PC-3 (cell line): ENCODE measurements at places on chromosomes 16 and 17. TPM values are rescaled to one million over a fixed set of nuclear protein-coding genes. Genes with fewer than 3 reads are reported as not detected.
A peak's percentile ranks its signal among the peaks of the same experiment; 100 is the strongest.

GRCh38 chr16:51035711-51036110 lies 115.4 kb downstream of the SALL1 start:
- no peak overlapping the region for H3K4me3 ChIP-seq
- DNase-seq, result no peak
- no peaks in the 10 kb centered on the region for H3K36me3 ChIP-seq
- no peaks in the 10 kb centered on the region for H3K4me1 ChIP-seq
- H3K27me3 ChIP-seq, result no peaks in the 10 kb centered on the region
- no peak overlapping the region for H3K27ac ChIP-seq

DNA sequence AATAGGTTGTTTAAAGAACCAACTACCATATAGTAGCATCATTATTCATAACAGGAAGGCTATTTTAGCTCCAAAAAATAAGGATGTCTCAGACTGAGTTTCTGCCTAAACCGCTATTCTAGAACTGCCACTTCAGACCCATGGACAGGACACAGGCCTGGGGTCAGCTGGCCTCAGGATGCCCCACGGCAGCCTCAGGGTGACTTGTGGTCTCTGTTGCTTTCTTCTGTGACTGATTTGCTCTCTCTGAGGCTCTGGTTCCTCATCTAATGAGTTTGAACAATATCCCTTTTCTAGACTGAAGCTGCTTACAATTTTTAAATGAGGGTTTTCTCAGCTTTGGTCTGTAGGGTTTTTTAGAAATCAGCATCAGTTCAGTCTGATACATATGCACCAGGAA lies 31.8 kb upstream of the IRF8 start:
- no peak for DNase-seq
- H3K36me3 ChIP-seq, result no peaks in the 10 kb centered on the region
- H3K4me1 ChIP-seq, result no peaks in the 10 kb centered on the region
- no peak overlapping the region for H3K27ac ChIP-seq
- peaks cover 44% of the 10 kb centered on the region for H3K27me3 ChIP-seq
- no peak overlapping the region for H3K4me3 ChIP-seq

DNA sequence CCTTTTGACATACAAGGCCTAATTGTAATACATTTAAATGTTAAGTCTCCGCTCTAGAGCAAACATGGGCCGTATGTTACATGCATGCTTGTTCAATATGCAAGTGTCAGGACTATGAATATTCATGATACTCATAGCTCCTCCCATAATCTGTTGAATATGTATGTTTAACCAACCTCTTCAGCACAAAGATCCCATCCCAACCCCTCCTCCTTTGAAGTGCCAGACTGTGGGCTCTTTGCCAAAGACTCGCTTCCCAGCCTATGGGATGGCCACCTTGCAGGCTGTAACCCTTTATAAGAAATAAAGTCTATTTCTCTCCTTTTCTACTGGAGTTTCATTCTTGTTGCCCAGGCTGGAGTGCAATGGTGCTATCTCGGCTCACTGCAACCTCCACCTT lies 156.2 kb downstream of the ABCC12 start:
- no peaks in the 10 kb centered on the region for H3K36me3 ChIP-seq
- H3K27me3 ChIP-seq, result no peaks in the 10 kb centered on the region
- no peak for DNase-seq
- no peak overlapping the region for H3K4me3 ChIP-seq
- H3K4me1 ChIP-seq, result no peaks in the 10 kb centered on the region

GRCh38 chr16:10729104-10730048 lies 14.3 kb upstream of the NUBP1 start:
- peak overlapping the region; percentile 13; the same call in 1 of the 2 replicates for H3K4me3 ChIP-seq
- H3K4me1 ChIP-seq, result peaks cover 7% of the 10 kb centered on the region
- no peak overlapping the region for H3K27ac ChIP-seq
- no peaks in the 10 kb centered on the region for H3K27me3 ChIP-seq

- no peaks in the 10 kb centered on the region for H3K36me3 ChIP-seq
- H3K27me3 ChIP-seq, result no peaks in the 10 kb centered on the region
- DNase-seq, result peak; percentile 29
- peaks cover 19% of the 10 kb centered on the region for H3K4me1 ChIP-seq
- peak overlapping the region; percentile 61 for H3K27ac ChIP-seq
- H3K4me3 ChIP-seq, result no peak overlapping the region
Observed at GRCh38 chr17:55570391-55570790, 59.1 kb upstream of the SMIM36 start.

Gene ACSM5
- not detected in 2 replicates for total RNA-seq

Gene NRN1L
- not detected in 2 replicates for total RNA-seq

Gene AATK
- total RNA-seq, result 1.1 and 1.7 TPM in 2 replicates

Gene FN3KRP
- total RNA-seq, result 32.9 and 37.4 TPM in 2 replicates

- no peak overlapping the region for H3K4me3 ChIP-seq
- no peak overlapping the region for H3K27ac ChIP-seq
- H3K4me1 ChIP-seq, result no peaks in the 10 kb centered on the region
- no peaks in the 10 kb centered on the region for H3K36me3 ChIP-seq
Observed at GRCh38 chr16:81817789-81818567, 38.9 kb downstream of the PLCG2 start.

DNA sequence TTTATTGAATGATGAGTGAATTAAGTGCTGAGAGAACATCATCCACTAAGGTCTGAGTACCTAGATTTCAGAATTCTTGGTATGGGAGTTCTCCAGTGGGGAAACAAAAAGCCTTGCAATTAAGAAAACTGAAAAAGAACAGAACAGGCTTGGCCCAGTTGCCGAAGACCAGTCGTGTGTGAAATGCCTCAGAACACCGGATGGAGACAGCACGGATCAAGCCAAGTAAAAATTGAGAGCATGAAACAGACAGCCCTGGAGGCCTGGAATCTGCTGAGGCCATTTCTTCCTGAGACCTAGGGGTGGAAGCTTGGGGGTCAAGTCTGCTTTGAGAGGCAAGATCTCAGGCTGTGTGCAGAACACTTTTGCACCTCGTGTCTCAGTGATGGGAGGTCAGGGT lies 43.3 kb downstream of the GRIN2A start:
- no peak for DNase-seq
- H3K27me3 ChIP-seq, result 0 out of 2 replicates have a peak, but pooled peaks cover 24% of the 10 kb centered on the region
- no peak overlapping the region for H3K27ac ChIP-seq
- H3K4me1 ChIP-seq, result no peaks in the 10 kb centered on the region

DNA sequence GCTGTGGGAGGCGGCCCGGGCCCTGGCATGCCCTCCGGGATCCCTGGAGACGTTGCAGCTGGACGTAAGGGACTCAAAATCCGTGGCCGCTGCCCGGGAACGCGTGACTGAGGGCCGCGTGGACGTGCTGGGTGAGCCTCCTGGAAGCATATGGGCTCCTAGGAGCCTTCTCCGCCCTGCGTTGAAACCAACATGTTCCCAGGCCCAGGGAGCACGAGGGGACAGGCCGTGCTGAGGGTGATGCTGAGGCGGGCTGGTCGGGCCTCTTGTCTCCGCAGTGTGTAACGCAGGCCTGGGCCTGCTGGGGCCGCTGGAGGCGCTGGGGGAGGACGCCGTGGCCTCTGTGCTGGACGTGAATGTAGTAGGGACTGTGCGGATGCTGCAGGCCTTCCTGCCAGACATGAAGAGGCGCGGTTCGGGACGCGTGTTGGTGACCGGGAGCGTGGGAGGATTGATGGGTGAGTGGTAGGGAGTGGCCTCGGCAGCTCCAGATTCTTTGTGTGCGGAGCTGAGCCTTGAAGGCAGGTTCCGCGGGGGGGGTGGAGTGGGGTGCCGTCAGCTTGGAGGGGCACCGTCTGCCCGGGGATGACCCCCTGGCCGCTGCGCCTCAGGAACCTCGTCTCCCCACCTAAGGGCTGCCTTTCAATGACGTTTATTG lies 567 bp downstream of the HSD17B1 start:
- H3K4me1 ChIP-seq, result peaks cover 8% of the 10 kb centered on the region; the same call in 1 of the 2 replicates
- no peaks in the 10 kb centered on the region for H3K36me3 ChIP-seq
- no peaks in the 10 kb centered on the region for H3K27me3 ChIP-seq
- H3K27ac ChIP-seq, result no peak overlapping the region
- H3K4me3 ChIP-seq, result peak overlapping the region; percentile 89; the same call in 1 of the 2 replicates

DNA sequence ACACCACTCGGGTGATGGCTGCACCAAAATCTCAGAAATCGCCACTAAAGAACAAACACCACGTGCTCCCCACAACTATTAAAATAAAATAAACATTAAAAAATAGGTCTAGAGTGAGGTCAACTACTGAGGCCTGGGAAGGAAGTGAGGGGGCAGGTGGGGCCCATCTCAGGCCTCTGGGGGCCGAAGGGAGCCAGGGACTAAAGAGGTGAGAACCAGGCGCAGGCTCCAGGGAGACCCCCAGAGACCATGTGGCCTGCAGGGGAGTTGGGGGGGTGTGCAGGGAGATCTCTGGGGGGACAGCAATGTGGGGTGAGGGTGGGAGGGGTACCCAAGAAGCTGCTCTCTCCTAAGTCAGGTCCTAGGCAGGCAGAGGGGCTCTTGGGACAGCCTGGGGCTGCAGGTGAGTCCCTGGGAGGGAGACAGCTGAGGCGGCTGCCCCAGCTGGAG lies 111.3 kb upstream of the SMURF2 start:
- peak overlapping the region; percentile 74 for H3K4me3 ChIP-seq
- H3K27ac ChIP-seq, result peak overlapping the region; percentile 31
- peaks cover 24% of the 10 kb centered on the region for H3K4me1 ChIP-seq
- no peaks in the 10 kb centered on the region for H3K27me3 ChIP-seq

DNA sequence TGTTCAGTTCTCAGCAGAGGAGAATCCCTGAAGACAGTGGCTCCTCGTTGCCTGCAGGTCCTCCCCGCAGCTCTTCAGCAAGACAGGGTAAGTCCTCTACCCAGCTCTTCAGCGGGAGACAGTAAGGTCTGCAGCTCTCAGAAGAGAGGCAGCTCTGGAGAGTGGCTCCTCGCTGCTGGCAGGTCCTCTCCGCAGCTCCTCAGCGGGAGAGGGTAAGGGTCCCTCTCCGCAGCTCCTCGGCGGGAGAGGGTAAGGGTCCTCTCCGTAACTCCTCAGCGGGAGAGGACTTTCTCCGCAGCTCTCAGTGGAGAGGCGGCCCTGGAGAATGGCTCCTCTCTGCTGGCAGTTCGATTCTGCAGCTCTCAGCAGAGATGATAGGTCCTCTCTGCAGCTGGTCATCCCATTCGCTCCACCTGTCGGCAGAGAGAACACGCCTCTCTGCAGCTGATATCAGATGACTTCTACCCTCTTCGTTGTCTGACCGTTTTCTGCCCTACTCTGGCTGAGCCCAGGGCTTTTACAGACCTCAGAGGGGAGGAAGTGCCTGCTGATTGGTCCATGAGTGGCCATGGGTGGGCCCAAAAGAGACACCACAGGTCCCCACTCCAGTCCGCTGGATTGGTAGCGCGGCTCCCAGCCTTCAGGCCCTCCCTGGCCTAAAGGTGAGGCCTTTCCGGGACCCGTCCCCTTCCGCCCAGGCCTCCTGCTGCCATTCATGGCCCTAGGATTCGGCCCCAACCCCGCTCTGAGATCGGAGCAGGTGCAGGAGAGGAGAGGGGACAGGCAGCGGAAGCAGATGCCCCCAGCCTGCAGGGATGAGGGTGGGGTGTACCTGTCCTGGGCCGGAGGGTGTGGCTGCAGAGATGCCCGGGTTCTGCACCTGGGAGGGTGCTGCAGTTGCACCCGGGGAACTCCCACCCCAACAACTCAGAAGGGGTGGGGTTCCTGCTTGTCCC lies 11.9 kb upstream of the SHCBP1 start:
- no peaks in the 10 kb centered on the region for H3K36me3 ChIP-seq
- DNase-seq, result no peak
- no peak overlapping the region for H3K4me3 ChIP-seq
- no peaks in the 10 kb centered on the region for H3K27me3 ChIP-seq

Gene MGRN1
- 22.7 and 38.2 TPM in 2 replicates for total RNA-seq

Gene TEKT1
- not detected in 2 replicates for total RNA-seq

DNA sequence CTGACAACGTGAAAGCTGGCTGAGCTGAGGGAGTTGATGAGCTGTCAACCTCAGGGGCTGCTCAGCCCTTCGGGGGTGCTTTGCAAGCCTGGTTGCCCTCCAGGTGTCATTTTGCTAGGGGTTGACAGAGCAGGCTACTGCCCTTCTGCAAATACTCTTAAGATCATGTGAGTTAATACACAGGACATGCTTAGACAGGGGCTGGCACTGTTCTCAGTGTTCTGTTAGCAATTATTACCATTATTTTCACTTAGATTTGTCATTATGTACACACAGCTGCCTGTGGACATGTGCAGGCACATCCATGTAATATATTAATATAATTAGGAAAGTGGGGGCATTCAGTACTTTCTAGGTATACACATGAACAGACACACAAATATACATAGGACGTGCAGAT lies 554.3 kb upstream of the HSBP1 start:
- H3K27ac ChIP-seq, result no peak overlapping the region
- no peaks in the 10 kb centered on the region for H3K36me3 ChIP-seq
- no peaks in the 10 kb centered on the region; the same call in 1 of the 2 replicates for H3K27me3 ChIP-seq
- H3K4me3 ChIP-seq, result no peak overlapping the region
- DNase-seq, result no peak

Gene SEZ6
- total RNA-seq, result not detected in 2 replicates

DNA sequence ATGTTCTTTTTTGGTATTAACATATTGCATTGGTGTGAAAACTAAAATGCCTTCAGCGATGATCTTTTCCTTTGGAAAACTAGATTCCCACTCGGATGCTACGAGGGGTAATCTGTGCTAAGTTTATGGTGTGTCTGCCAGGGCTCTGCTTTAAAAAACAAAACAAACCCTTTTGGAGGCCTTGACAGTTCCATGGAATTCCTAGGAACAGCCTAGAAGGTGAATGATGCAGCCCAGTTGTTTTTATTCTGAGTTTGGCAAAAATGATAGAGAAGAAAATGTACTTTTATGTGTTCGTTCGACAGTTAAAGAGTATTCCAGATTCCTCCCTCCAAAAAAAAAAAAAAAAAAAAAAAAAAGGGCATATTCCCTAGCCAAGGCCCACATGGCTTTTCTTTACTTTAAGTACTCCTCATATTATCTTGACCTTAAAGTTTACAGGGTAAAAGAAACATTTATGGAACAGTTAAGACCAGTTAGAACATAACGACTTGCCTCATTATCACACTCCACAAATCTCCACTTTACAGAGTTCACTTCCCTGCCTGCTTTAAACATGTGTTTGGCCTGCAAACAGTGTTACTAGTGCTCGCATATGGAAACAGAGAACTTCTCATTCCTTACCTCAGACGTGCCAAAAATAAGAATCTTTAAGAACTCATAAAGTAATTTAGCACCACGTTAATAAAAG lies 159.1 kb downstream of the WWOX start:
- no peaks in the 10 kb centered on the region for H3K36me3 ChIP-seq
- no peak overlapping the region for H3K4me3 ChIP-seq
- H3K27ac ChIP-seq, result no peak overlapping the region
- H3K4me1 ChIP-seq, result no peaks in the 10 kb centered on the region
- no peak for DNase-seq

DNA sequence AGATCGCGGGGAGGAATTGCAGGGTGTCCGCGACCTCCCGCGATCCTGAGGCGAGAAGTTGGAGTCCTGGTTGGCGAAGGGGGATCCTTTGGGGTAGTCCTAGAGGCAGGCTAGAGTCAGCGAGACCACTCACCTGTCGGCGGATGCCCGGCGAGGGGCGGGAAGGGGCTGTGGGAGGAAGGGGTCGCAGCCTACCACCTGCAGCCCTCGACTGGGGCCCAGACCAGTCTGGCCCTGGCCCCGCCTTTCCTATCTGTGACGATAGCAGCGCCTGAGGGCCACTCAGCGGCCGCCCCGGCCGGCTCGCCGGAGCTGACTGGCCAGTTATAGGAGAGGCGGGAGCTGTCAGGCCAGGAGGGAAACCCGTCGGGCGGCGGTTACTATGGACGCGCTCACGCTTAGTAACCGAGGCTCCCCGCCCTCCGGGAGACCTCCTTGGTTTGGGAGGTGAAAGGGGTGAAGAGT lies at the start of gene TEKT3:
Gene TEKT3 (minus strand): TSS at position 213 of the 465 bp plus-strand sequence. CDS start 10,012 bp downstream, outside the sequence.
- peak within 1 kb of the TSS; percentile 25 for H3K27ac ChIP-seq
- no peaks in the 10 kb centered on the region for H3K36me3 ChIP-seq
- peaks cover 22% of the 10 kb centered on the region for H3K4me1 ChIP-seq
- no peak within 1 kb of the TSS for H3K4me3 ChIP-seq
- no peaks in the 10 kb centered on the region for H3K27me3 ChIP-seq
- no peak for DNase-seq

Gene GRAPL
- not detected in 2 replicates for total RNA-seq
